Left colon (tissue), 2 donors: ENCODE measurements at places on chromosomes 7 and 10. TPM values are rescaled to one million over a fixed set of nuclear protein-coding genes. Genes with fewer than 3 reads are reported as not detected.

Gene SPDYE9
- not detected for total RNA-seq

DNA sequence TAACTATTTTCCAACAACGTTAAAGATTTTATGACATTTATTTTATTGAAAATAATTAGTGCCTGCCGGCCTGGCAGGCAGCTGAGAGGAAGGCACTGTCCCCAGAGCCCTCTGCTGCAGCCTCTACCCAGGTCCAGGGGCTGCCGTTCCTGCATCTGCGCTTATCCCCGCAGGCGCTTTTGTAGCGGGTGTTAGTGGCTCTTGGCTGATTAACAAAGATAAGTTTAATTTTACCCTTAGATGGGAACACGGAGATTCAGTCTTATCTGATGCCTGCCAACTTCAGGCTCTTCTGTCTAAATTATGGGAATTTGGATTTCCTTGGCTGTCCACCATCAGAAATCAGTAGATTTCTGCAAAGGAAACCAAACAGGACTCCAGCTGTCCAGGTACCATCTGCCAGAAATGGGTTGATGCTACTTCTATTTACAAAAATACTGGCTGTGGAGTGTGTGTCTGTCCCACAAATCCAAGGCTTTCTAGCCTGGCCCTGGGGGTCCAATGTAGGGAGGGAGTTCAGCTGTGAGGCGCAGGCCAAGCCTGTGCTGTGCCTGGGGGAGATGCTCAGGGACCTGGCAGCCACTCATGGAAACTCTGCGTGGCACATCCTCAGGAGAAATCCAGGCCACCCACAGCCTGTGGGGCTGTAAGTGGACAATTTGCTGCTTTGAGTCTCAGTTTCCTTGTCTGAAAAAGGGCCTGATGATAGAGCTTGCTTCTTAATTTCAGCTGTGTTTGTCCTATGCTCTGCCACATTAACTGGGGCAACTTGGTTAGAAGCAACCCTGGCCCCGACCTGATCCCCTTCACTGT, 62.0 kb upstream of the IGFBP3 start:
- no peak for DNase-seq

GRCh38 chr7:28280516-28280915, 99.9 kb upstream of the JAZF1 start:
- DNase-seq, result no peak

DNA sequence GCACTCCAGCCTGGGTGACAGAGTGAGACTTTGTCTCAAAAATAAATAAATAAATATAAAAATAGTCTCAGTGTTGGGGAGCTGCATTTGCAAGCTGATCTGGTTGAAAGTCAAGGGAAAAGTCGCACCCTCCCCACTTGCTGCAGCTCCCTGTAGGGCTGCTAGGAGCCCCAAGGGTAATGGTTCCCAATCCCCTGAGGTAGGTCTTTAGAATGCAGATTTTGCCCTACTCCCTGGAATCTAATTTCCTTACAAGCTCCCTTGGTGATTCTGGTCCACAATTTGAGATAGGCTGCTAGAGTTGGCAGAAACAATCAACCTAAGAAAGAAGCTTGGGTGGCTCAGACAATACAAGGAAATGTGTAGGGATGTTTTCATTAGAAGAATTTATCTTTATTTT, 232.5 kb upstream of the YAE1 start:
- no peak for DNase-seq
